ENCODE measurements at places on chromosomes 1 and 21.
A peak's percentile ranks its signal among the peaks of the same experiment; 100 is the strongest.

DNA sequence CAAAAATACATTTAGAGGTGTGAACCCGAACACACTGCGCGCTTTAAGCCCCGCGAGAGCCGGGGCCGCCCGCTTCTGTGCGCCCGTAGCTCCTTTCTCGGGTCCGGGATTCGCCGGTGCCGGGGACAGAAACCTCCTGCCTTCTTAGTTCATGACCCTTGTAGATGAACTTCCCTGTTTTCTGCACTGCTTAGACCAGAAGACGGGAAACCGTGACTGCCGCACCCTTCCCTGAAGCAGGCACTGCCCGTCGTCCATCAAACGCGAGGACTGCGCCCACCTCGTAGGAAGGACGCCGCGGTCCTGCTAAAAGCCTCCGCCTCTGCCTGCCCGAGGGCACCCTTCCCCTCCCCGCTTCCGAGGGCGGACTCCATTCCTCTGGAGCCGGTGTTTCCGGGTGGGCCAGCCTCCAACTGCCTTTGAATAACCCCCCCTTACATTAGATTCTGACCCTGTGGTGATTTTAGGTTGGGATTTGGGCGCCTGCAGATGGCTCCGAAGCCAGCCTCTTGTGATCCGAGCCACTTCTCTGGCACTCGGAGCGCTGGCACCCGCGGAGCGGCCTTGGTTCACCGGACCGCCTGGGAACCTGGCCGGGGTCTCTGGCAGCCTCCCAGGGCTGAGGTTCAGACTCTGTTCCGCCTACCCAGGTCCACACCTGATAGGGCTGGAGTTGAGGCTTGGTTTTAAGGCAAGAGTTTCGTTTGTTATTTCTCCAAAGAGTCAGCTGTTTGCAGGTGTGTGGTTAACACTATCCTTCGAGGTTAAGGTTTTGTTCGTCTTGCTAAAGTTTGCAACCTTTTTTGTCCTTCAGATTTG, 1.2 kb upstream of the PTTG1IP start:
- peak; percentile 63 for DNase-seq

DNA sequence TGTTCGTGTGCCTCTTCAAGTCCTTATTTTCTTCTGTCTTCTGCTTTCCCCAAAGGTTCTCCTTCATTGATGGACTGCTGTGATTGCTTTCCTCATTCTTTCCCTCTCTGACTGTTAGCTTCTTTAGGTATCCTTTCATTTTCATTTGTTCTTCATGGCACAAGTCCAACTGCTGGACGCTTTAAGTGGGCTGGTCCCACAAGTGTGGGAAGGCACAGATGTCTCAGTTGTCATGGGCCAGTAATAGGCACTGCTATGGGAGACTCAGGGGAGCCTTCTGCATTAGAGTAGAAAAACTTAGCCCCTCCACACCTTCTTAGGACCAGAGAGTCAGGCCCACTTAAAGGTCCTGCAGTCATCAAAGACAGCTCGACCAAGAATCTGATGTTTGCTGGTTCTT, 122.3 kb upstream of the C1orf105 start:
- DNase-seq, result no peak

GRCh38 chr1:96524100-96524499, 197.5 kb upstream of the PTBP2 start:
- DNase-seq, result no peak

DNA sequence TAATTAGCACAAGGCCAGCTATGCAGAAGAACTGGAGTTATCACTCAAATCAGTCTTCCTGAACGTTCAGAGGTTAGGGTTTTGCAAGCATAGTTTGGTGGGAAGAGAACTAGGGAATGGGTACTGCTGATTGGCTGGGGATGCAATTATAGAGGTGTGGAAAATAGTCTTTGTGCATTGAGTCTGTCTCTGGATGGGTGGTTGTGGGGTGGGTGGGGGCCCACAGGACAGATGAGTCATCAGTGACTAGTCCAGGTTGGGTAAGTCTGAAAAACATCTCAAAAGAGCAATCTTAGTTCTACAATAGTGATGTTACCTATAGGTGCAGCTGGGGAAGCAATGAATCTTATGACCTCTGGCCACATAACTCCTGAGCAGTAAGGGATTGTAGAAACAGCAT, 89.7 kb upstream of the HMCN1 start:
- no peak for DNase-seq

Data from uterus (tissue), 4 donors.